Stimulated activated CD8-positive, alpha-beta memory T cell treated with anti-CD3 and anti-CD28 coated beads, Interleukin-15, amount 100 ng/mL, for 4 hours (primary cell): ENCODE measurements at places on chromosomes 1 and 21.

- DNase-seq, result no peak
These were observed at the start of gene SH3BGR for GRCh38 chr21:39451332-39452206. Gene SH3BGR, plus strand, starts transcription at chr21:39451970. Its CDS starts 127 bp downstream, at chr21:39452097.

DNA sequence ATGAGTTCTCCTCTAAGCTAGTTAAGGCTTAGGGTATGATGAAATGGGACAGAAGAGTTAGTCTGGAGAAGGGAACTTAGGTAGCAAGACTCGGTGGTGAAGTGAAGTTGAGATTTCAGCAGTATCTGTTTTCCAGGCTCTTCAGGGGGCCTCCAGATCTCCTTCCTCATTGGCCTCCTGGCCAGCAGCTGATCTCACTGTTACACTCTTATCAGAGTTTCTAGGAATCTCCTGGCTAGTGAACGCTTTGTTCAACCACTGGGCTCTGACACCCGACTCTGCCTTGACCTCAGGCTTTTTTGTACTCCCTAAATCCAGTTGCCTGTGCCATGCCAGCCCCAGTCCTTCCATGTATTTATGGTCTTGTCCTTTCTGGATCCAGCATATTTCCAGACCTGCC, 311.0 kb downstream of the ASTN1 start:
- no peak for DNase-seq

- no peak for DNase-seq
These were observed 113.8 kb downstream of the RHOU start for GRCh38 chr1:228849011-228849541.

GRCh38 chr1:51736702-51737101, 119.8 kb downstream of the OSBPL9 start:
- DNase-seq, result no peak

DNA sequence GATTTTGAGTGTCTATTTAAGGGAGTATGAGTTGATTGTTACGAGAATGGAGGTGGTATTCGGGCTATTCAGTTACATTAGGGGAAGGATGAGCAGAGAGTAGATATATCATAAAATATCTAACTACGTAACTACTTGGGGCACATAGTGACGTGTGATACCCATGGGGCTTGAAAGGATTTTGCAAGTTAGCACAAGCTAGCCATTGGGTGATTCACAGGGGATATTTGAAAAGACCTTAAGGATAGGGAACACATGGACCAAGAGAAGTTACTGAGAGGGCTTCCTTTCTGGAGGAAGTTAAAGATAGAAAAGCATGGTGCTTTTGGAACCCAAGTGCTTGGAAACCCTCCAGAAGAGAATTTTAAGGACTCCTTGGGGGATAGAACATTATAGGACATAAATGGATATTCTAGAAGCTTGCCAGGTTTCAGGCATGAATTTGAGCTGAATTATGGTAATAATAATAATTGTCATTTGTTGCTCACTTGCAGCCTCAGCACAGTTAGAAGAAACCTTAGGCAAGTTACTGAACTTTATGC, 5.4 kb downstream of the DISP1 start:
- no peak for DNase-seq

DNA sequence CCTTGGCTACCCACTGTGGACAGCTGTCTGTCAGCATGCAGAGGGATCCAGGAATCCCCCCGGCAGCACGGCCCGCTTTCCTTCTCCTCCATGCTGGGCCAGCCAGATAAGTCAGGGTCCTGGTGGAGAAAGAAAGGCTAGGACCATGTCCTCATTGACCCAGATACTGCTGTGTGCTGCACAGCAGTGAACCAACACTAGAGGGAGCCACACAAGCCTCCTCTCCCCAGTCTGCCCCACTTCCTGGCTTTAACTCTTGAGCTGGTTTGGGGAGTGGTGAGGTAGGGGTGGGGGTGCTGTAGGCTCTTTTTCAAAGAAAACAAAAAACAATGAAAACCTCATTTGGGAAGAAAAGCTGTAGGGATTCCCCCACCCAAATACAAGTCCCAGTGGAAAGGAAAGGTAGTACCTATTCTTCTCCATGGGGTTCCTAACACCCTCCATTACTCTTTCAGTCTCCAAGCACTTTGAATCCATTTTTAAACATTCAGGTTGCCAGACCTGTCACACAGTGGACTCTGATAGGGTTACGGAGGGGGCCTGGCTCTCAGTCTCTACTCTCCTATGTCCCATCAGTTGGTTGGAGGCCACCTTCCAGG, 84.9 kb upstream of the CD1D start:
- DNase-seq, result no peak

- no peak for DNase-seq
These were observed 14.7 kb downstream of the PROX1 start for GRCh38 chr1:214002472-214002871.

DNA sequence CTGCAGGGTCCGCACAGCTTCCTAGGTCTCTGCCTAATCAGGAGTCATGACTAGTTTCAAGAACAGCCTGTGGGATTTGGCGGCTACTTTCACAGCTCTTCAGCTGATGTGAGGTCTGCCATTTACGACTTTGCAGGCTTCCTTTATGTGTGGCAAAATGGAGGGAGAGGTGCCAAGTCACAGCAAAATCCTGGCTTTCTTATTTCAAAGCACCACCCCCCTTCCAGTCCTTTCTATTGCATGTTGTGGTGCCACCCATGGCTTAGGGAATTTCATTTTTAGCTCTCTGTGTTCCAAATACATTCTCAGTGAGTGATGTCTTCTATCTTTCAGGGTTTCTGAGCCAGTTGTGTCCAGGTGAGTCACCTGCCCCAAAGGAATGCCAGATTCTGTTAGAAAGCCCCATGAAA, 75.1 kb upstream of the WLS start:
- no peak for DNase-seq

GRCh38 chr1:12194666-12195216, 27.9 kb downstream of the TNFRSF1B start:
- DNase-seq, result no peak

- no peak for DNase-seq
These were observed 24.9 kb downstream of the UBE2U start for GRCh38 chr1:64228167-64228957.

DNA sequence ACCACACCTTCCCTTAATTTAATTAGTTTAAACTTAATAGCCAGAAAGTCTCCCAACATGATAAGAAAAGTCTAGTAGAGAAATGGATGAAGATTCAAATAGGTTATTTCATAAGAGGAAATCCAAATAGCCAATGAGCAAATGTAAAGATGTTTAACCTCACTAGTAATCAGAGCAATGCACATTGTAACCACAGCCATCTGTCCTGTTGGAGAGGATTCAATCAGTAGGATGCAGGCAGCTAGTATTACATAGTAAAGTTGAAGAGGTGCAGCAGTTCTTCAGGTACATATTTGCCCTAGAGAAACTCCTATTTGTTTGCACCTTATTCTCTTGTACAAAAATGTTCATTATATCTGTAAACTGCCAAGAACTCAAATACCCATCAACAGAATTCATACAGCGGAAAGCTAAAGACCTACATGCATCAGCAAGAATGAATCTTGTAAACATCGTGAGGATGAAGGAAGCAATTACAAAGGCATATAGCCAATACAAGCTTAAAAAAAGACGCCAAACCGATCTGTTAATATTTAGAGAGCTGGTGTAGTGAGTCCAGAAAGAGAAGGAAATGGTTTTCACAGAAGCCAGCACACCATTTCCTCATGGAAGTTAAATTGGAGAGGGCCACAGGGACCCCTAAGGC, 27.9 kb downstream of the DIP2A start:
- no peak for DNase-seq

- no peak for DNase-seq
These were observed 2.1 kb upstream of the KNCN start for GRCh38 chr1:46553506-46553905.

DNA sequence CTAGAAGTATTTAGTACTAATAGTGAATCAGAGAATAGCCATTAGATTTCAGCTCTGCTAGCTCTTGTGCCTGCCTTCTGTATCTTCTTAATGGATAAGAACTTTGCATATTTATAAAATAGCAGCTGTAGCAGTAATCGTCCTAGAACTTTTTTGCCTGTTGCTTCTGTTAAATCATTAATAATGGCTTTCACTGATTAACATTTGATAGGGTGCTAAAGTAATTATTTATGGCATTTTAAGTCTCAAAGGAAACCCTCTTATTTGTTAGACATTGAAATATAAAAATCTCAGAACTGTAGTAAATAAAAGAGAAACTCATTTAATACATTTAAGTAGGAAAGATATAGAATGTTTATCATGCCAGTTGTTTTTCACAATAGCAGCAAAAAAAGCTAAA, 27.0 kb downstream of the SPEN start:
- DNase-seq, result no peak
